ENCODE measurements at places on chromosomes 6 and 20.

GRCh38 chr6:39847221-39847620 lies 55.0 kb downstream of the DAAM2 start:
- DNase-seq: no peak

GRCh38 chr6:125154761-125155135 lies 1.2 kb downstream of the TPD52L1 start:
- DNase-seq: no peak

DNA sequence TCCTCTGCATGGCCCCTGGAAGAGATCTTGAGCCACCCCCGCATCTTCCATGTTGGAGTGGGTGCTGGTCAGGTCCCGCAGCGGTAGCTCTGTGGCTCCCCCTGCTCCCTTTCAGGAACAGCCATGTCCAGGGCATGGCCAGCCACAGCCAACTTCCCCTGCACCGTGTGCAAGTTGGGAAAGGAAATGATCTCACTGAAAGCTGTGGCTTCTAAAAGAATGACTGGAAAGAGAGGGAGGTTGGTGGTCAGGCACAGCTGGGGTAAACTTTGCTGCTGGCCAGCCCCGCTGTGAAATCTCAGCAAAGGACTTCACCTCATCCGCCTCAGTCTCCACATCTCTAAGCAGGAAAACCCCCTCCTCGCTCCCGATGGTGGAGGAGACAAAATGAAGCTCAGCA lies 153.6 kb upstream of the CST7 start:
- no peak for DNase-seq

- no peak for DNase-seq
These were observed 100.4 kb downstream of the OGFRL1 start for GRCh38 chr6:71388856-71389527.

GRCh38 chr6:718345-718744 lies 25.4 kb upstream of the EXOC2 start:
- DNase-seq: no peak

DNA sequence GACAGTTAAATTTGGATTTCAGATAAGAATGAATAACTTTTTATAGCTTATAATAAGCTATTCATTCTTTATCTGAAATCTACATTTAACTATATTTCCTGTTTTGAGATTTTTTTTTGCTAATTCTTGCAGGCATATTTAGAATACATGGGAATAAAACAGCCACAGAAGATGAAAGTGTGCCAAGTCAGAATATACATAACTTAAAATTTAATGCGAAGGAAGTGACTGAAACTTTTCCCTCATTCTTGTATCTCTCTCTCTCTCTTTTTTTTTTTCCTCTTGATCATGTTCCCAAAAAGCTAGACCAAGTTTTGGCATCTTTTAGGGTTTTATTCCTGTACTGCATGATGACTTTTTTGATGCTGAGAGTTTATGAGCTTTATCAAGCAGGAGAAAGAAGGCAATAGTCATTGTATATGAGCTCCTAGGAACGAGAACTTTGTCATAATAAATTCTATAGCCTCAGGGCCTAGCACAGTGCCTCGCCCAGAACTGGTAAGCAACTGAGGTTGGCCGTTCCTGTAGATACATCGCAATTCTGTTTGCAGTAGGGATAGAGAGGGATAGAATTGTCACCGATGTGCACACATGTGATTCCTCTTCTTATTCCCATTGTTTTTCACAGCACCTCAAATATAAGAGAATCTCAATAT lies 205.2 kb downstream of the MYLK4 start:
- no peak for DNase-seq

DNA sequence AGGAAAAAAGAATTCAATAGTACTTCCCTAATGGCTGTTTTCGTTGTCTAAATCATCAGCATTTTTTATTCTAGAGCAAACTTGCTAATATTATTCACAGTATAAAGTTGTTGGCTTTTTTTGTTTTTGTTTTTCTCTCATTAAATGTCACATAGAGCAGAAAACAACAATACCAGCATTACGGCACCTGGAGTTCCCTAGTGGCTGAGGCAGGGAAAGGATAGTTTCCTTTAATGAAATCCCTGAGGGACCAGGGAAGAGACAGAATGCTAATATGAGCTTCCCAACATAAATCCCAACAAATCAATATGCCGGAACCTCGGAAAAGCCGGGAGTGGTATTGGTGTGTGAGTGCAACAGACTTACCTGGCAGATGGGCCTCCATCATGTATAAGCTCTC lies 235.2 kb upstream of the ASCC3 start:
- DNase-seq: no peak

- DNase-seq: no peak
These were observed 174.0 kb downstream of the BCKDHB start for GRCh38 chr6:80280262-80281010.

- DNase-seq: no peak
These were observed 3.1 kb downstream of the YTHDF1 start for GRCh38 chr20:63212792-63213191.

GRCh38 chr6:116556814-116557415 lies 3.4 kb downstream of the CALHM4 start:
- no peak for DNase-seq

- DNase-seq: no peak
These were observed 72.3 kb upstream of the IFNGR1 start for GRCh38 chr6:137291441-137291840.

- peak; percentile 80 for DNase-seq
These were observed 142.1 kb upstream of the SHLD1 start for GRCh38 chr20:5608104-5608441.

DNA sequence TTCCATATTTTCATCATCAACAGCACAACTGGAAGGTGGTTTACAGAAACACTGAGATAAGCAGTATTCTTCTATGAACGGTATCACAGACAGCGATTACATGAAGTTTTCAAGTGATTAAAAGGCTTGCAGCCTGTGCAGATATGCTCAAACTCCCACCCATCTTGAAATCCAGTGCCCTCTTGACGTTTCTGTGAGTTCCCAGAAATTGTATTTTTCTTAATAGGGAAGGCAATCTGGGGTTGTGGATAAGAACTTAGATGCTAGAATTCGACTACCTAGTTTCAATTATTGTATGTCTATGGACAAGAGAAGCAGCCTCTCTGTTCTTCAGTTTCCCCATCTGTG lies 290.3 kb downstream of the ZNF217 start:
- no peak for DNase-seq

GRCh38 chr6:45795678-45796077 lies 220.0 kb downstream of the CLIC5 start:
- no peak for DNase-seq

- peak; percentile 36 for DNase-seq
These were observed 594 bp downstream of the ARFGEF3 start for GRCh38 chr6:138162111-138162954.

DNA sequence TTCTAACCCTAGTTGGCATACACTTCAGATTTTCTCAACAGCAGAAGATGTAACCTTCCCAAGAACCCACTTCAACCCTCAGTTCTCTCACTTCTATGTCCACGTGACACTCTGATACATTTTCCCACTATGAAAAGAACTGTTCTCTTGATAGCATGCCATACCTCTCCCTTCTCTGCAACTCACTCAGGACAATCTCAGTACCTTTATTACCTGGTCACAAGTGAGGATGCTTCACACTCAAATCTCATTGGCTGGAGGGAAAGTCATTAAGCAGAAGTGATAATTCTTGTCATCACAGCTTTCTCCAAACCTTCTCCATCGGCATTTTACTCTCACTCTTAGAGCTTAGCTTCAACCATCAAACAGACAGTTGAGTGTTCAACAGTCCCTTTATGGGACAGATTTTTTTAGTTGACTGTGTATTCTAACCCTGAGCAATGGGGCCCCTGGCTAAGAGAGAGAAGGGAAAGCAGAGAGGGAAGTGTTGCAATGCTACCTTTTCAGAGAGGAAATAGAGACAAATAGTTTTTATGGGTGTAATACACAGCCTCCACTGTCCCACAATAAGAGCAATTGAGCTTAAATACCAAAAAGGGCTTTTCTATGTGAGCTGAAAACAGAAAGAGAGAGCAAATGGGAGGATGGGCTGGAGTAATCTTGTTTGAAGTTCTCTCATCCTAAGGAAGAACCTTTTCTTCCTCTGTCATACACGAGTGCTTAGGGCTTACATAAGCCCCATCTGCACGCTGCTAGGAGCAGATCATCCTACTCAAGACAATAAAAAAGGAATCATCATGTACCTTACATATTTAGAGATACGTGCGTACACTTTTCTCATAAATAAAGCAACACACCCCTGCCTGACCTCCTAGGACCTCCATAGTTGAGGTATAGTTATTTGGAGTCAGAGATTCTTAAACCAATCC lies 16.0 kb downstream of the HLA-DPA1 start:
- no peak for DNase-seq

GRCh38 chr20:19396460-19397081 lies 184.1 kb downstream of the SLC24A3 start:
- DNase-seq: no peak

- no peak for DNase-seq
These were observed 91.0 kb downstream of the TBC1D7 start for GRCh38 chr6:13237318-13237717.

- DNase-seq: no peak
These were observed 8.9 kb downstream of the CD164 start for GRCh38 chr6:109373331-109373730.

DNA sequence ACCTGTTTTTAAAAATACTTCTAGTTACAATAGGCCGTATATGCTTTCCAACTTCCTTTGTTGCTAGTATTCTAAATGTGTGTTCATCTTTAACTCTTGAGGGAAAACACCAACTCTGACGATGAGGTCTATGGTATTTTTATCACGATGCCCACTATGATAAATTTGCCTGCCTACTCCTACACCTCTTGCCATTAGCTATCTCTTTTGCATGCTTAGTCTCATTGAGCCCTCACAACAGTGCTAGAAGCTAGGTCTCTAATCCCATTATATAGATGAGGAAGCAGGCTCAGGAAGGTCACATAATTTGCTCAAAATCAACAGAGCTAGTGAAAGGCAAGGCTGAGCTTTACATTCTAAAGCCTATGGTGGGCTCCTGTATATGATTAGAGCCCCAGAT lies 13.2 kb downstream of the AAR2 start:
- no peak for DNase-seq

DNA sequence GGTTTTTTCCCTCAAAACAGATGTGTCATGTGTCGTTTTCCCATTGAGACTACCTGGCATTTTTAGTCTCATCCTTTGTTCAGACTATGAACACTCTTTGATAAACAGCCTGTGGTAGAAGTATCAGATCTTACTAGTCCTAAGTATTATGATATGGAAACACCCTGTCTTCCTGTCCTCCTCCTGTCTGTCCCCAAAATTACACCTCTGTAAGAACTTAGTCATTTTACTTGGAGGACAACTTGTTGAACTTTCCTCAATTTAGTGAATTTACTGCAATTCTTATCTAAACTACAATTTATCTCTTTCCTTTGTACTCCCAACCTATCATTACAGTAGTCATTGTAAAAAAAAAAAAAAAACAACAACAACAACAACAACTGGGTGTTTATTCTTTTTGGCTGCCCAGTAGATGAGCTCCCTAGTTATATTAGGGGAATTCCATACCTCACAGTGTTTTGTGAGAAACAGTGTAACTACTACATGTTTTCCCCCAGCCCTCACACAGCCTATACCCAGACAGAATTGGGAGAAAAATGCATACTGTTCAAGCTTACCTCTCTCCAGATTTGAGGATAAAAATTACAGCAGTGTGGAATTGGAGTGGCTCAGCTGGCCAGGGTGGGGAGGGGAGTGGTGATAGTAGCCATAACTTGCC lies 18.5 kb upstream of the ERVFRD-1 start:
- no peak for DNase-seq

DNA sequence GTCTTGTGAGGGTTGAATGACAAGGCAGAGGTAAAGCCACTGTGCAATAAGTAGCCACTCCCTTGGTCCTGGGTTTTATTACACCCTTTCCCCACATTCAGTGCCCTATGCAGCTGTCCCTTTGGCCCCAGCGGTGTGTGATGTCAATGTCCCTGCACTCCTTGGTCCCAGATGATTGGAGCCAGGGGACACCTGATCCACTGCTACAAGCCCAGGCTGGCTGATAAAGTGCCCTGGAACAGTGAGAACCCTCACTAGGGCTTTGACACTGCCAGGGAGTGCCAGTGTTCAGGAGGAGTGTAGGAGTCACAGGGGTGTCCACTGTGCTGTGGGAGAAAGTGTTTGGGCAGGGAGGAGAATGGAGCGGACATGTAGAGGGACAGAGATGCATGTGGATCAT lies 30.4 kb downstream of the GABRR1 start:
- no peak for DNase-seq

GRCh38 chr6:49151957-49152356 lies 311.1 kb downstream of the MMUT start:
- no peak for DNase-seq

- DNase-seq: no peak
These were observed 33.5 kb upstream of the MCM3 start for GRCh38 chr6:52317841-52318581.

GRCh38 chr20:14219801-14220461 lies 117.5 kb downstream of the FLRT3 start:
- peak; percentile 17 for DNase-seq

DNA sequence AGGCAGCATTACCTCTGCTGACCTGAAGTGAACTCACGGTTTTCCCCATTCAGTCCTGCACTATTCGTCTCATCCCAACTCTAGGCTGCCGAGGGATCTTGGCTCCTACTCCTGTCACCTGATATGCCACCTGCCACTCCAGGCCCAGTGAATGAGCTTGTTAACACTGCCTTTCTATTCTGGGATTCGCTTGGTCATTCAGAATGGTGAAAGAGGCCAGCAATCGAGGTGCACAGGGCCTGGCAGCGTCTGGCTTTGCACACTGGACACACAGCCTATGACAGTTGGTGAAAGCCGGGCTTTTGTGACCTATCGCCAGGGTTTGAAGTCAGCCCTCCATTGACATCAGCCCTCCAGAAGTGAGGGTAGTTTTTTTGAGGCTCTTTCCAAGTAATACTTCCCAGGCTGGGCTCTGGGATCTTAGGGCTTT lies 59.3 kb upstream of the MYL9 start:
- peak; percentile 89 for DNase-seq

DNA sequence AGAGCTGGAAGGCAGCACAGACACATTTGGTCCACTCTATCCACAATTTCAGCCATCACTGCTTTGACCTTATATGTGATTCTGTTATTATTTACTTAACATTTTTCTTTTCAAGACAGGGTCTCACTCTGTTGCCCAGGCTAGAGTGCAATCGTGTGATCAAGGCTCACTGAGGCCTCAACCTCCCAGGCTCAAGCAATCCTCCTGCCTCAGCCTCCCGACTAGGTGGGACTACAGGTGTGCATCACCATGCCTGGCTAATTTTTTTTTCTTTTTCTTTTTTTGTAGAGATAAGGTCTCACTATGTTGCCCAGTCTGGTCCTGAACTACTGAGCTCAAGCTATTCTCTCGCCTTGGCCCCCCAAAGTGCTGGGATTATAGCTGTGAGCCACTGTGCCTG lies 40.3 kb downstream of the BCL2L1 start:
- DNase-seq: no peak

- DNase-seq: peak; percentile 93
These were observed 57.9 kb upstream of the FAM8A1 start for GRCh38 chr6:17542243-17542642.

GRCh38 chr6:102327697-102328225 lies 934.3 kb downstream of the GRIK2 start:
- DNase-seq: no peak

DNA sequence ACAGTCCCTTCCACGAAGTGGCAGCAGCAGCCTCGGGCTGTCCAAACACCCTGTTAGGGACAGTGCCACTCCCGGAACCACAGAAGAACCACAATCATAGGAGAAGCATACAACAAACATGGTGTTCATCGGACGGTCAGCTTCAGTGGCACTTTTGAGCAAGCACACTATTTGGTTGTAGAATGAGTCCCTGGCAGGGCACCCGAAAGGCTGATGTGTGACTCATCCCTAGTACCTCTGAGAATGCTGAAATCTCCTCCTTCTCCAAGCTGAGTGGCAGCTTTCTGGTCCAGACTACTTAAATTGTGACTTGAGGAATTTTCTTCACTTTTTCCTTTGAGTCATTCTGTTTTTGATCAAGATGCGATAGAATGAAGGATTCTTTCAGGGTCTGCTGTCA lies 282.5 kb downstream of the ESR1 start:
- DNase-seq: no peak
